Spinal cord (tissue), 10 donors: ENCODE measurements at places on chromosomes 16 and 17.

DNA sequence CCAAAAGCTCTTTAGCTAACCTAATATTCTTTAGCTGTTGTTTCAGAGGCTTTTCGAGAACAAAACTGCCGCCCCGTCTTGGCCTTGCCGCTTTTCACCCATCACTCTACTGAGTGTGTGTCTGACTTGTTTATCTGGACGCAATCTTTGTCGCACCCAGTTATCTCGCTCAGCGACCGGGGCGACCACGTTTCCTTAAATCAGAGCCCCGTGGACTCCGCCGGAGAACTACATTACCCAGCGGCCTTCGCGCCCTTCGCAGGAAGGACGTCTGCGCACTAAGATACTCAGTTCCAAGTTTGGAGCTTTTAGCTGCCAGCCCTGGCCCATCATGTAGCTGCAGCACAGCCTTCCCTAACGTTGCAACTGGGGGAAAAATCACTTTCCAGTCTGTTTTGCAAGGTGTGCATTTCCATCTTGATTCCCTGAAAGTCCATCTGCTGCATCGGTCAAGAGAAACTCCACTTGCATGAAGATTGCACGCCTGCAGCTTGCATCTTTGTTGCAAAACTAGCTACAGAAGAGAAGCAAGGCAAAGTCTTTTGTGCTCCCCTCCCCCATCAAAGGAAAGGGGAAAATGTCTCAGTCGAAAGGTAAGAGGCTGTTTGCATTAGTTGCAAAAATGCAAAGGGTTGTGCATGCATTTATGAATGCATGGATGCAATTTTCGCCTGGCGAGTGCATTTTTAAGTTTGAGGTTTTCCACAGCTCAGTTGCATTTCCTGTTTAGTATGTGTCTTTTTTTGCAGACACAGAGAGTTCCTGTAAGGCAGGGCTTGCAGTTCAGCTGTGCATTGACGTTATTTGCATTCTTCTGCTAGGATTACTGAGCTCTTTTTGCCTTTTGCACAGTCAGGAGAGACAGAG lies at the start of gene MAP2K6:
TSS of gene MAP2K6 (plus strand) at position 290 of the 867 bp plus-strand sequence. CDS start at position 578, 288 bp downstream.
- peak; percentile 96 for DNase-seq

DNA sequence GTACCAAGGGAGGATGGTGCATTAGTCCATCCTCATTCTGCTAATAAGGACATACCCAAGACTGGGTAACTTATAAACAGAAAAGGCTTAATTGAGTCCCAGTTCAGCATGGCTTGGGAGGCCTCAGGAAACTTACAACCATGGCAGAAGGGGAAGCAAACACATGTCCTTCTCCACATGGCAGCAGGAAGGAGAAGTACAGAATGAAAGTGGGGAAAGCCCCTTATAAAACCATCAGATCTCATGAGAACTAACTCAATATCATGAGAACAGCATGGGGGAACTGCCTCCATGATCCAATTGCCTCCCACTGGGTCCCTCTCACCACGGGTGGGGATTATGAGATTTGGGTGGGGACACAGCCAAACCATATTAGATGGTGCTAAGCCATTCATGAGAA lies 84.5 kb downstream of the SEC14L1 start:
- DNase-seq: no peak

- no peak for DNase-seq
These were observed 50.3 kb downstream of the SCNN1G start for GRCh38 chr16:23232806-23233205.

GRCh38 chr16:10356870-10357842 lies 28.7 kb upstream of the ATF7IP2 start:
- no peak for DNase-seq

DNA sequence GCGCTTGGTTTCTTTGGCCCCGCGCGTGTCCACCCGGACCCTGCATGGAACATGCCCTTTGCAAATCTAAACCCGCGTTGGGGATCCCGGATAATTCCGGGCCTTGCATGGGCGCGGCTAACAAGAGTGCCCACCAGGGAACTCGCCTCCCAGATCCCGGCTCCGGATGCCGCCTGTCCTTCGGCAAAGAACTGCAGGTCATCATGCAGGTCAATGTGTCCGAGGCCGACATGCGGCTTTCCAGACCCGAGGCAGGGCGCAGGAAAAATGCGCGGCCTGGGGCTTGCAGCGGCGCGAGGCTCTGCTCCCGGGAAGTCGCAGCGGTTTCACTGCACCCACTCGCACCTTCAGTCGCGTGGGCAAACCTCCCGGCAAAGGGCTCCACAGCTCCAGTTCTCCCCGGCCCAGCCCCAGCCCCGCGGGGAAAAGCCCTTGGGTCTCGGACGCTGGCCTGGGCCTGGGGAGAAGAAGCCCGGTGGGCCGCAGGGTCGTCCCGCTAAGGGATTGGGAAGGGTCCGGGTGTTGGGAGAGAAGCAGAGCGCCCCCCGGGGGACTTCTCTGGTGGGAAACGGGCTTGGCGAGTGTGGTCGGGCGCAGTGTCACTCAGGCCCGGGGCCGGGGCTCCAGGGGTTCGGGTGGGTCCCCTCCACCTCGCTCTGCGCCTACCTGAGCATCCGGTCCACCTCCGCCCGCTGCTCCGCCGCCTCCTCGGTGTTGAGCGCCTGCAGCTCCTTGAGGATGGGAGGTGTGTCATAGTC lies 805 bp downstream of the HNF1B start:
- DNase-seq: no peak

DNA sequence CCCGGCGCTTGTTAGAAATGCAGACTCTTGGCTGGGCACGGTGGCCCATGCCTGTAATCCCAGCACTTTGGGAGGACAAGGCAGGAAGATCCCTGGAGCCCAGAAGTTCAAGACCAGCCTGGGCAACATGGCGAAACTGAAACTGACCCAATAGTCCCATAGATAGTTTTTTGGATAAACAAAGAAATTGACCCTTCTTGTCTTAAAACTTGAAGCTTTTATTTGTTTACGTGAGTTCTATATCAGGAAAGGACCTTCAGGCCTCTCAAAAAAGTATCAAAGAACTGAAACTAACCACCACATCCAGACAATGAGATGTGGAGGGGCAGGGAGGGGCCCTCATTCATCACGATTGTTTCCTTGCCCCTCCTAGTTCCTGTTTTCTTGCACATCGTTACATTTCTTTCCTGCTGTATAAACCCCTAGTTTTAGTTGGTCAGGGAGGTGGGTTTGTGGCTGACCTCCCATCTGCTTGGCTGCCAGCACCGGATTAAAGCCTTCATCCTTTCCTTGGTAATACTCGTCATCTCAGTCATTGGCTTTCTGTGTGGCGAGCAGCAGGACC lies 29.9 kb upstream of the PRM1 start:
- DNase-seq: no peak

DNA sequence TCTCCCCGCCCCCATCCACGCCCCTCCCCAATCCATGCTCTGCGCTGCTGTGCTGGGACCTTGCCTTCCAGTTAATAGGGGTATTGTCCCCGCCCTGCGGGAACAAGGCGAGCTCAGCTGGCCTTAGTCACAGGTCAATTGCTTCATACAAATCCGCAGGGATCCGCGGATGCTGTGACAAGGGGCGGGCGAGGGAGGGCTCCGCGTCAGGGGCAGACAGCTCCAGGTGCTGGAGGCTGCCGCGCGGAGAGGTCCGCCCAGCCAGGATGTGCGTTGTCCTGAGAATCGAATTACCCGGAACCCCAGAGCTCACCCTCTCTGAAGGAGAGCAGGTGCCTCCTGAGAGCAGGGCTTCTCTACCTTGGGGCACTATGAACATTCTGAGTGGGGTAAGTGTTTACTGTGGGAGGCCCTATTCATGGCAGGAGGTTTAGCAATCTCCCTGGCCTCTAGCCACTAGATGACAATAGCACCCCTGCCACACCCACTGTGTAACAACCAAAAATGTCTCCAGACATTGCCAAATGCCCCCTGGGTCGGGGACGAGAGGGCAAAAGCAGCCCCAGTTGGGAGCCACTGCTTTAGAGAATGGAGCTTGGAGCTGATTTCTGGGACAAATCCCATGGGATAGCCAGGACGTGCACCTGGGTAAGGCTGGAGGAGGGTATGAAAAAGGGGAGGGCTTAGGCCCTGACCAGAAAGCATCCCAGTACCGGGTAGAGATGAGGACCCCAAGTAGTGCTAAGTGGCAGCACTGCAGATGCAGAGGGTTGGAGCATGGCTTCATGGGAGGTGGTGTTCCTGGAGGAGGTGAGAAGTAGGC lies 138.2 kb downstream of the CYLD start:
- no peak for DNase-seq

GRCh38 chr17:73132085-73132492 lies 32.7 kb upstream of the SSTR2 start:
- DNase-seq: no peak

DNA sequence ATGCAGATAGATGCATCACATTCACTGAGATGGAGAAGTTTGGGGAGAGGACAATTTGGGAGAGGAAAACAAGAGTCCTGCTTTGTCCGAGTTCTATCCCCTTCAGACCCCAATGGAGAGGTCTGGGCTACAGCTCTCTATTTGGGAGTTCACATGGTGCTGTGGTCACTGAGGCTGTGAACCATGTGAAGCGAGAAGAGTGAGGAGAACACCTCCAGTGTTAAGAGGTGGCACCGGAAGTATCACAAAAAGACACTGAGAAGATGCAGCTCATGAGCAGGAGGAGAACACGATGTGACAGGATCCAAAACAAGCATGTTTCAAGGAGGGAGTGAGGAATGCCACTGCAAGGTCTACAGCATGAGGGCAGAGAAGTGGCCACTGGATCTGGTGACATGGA lies 39.7 kb downstream of the PIK3R5 start:
- DNase-seq: no peak

DNA sequence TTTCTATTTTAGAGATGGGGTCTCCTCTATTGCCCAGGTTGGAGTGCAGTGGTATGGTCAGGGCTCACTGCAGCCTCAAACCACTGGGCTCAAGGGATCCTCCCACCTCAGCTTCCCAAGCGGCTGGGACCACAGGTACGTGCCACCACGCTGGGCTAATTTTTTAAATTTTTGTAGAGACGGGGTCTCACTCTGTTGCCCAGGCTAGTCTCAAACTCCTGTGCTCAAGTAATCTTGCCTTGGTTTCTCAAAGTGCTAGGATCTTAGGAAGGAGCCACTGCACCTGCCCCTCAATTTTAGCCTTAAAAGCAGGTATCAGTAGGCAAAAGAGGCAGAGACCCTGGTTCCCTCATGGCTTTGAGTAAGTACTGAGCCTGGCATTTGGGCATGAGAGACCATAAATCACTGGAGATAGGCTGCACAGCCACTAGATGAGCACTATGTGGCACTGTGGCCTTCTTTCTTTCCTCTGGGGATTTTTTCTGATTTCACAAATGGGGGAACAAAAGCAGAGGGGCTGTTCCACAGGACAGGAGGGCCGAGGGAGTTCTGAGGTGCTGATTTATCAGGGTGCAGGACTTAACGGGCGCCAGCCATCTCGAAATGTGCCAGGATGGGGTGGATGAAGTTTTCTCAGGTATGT lies 82.2 kb downstream of the PLXDC1 start:
- DNase-seq: no peak

GRCh38 chr17:60819447-60820130 lies 141.9 kb downstream of the BCAS3 start:
- DNase-seq: no peak

GRCh38 chr16:25798065-25798464 lies 106.3 kb downstream of the HS3ST4 start:
- DNase-seq: no peak

GRCh38 chr16:84513123-84513522 lies 8.7 kb upstream of the MEAK7 start:
- DNase-seq: no peak

DNA sequence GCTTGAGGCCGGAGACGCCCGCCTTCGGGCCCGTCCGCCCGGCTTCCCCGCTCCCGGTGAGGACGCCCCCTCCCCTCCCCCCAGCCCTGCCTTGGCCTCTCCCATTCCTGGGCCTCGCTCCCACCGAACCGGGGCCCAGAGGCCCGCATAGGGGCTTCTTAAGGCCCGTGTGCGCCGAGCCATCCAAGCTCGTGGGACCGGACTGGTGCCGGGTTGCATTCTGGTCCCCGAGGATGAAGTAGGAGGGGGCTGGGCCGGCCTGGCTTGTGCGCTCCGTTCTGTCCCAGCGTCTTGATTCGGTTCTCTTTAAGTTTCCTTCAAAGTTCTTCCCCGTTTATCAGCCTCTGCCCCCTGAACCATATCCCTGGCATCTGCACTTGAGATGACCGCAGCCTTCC lies 488 bp downstream of the SENP3 start:
- DNase-seq: no peak

- no peak for DNase-seq
These were observed 3.7 kb upstream of the MSRB1 start for GRCh38 chr16:1946495-1947368.

- no peak for DNase-seq
These were observed 29.7 kb downstream of the FAM222B start for GRCh38 chr17:28812748-28813377.

- peak; percentile 82 for DNase-seq
These were observed 10.9 kb upstream of the CES4A start for GRCh38 chr16:66977341-66978113.

GRCh38 chr17:52030052-52030451 lies 128.5 kb downstream of the CA10 start:
- no peak for DNase-seq

DNA sequence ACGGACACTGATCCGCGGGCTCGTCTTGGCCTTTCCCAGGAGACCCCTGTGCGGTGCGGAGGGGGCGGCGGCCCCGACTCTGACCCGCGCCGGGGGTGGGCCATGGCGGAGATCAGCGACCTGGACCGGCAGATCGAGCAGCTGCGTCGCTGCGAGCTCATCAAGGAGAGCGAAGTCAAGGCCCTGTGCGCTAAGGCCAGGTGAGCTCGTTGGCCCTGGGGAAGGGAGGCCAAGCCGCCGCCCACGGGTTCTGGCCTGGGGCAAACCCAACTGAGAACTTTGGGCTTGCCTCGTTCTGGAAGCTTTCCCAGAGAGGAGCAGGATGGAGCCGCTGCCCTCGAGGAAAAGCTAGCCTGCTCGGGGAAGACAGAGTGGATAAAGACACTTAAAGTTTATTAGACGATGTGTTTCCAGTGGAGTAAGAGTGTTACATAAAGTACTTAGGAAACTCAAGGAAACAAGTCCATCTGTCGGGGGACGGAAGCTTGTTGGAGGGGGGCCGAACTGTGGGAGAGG lies 540 bp downstream of the PPP4C start:
- no peak for DNase-seq

GRCh38 chr16:73692861-73693260 lies 603.8 kb upstream of the PSMD7 start:
- no peak for DNase-seq

- DNase-seq: no peak
These were observed 47.1 kb upstream of the STH start for GRCh38 chr17:45951941-45952340.

DNA sequence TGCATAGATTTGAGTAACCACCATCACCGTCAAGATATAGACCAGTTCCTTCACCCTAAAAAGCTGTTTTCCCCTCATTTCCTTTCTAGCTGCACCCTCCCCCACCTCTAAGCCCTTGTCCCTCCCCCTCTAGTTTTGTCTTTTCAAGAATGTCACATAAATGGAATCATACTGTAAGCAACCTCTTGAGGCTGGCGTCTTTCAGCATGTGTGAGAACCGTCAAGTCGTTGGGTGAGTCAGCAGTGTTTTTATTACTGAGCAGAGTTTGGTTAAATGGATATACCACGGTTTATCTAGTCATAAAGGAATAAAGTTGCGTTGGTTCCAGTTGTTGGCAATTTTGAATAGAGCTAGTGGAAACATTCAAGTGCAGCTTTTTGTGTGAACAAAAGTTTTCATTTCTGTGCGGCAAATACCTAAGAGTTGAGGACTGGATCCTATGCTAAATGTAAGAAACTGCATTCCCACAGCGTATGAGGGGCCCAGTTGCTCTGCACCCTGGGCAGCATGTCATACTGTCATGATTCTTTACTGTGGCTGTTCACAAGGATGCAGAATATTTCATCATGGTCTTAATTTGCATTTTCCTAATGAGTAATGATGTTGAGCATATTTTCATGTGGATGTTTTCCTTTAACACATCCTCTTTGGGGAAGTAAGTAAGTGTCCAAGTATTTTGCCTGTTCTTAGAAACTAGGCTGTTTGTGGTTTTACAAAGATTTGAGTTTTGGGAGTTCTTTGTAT lies 264.3 kb downstream of the CPPED1 start:
- no peak for DNase-seq
